AG08395 (cell line): ENCODE measurements at places on chromosomes 11 and 22.

- no peak for DNase-seq
Observed at GRCh38 chr11:86954269-86955110, 705 bp downstream of the FZD4 start.

GRCh38 chr11:102662607-102663006 is 37.5 kb upstream of the MMP20 start:
- DNase-seq: no peak

DNA sequence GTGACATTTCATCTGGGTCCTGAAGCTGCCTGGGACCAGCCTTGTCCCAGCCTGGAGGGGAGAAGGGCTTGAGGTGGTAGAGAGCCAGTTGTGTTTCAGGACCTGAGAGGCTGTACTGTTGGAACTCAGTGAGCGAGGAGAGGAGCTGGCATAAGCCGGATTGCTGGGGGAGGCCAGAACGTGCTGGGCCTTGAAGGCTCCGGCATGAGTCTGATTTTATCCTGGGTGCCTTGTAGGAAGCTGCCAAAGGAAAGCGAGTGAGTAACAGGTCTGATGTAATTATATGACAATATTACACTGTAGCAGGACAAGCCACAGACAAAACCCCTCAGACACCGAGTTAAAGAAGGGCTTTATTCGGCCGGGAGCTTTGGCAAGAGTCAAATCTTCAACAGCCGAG is 17.2 kb downstream of the AP2A2 start:
- peak; percentile 40 for DNase-seq

- DNase-seq: no peak
Observed at GRCh38 chr11:113267493-113267892, 46.9 kb upstream of the TTC12 start.

- no peak for DNase-seq
Observed at GRCh38 chr11:126181939-126182730, 29.3 kb downstream of the RPUSD4 start.

GRCh38 chr11:133896642-133897330 is 51.5 kb upstream of the SPATA19 start:
- no peak for DNase-seq

DNA sequence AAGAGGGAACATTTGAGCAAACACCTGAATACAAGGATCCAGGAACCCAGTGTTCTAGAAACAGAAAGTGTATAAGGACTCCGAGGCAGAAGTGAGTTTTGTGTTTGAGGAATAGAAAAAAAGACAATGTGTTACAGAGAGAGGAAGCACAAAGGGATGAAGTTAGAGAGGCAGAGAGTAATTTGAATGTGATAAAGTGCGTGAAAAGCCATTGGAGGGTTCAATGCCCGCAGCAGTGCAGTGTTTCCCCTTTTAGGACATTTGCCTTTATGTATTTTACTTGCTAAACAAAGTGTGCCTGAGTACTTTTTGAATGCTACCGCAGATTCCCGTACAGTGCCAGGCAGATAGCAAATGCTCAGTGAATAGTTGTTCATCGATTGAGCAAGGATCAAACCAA is 508.5 kb downstream of the RAB38 start:
- no peak for DNase-seq

GRCh38 chr11:46006418-46007070 is 84.1 kb downstream of the LARGE2 start:
- DNase-seq: peak; percentile 72

- peak; percentile 31 for DNase-seq
Observed at GRCh38 chr11:45089676-45090499, 56.6 kb upstream of the PRDM11 start.

- no peak for DNase-seq
Observed at GRCh38 chr22:26409719-26410335, 19.2 kb upstream of the ASPHD2 start.

DNA sequence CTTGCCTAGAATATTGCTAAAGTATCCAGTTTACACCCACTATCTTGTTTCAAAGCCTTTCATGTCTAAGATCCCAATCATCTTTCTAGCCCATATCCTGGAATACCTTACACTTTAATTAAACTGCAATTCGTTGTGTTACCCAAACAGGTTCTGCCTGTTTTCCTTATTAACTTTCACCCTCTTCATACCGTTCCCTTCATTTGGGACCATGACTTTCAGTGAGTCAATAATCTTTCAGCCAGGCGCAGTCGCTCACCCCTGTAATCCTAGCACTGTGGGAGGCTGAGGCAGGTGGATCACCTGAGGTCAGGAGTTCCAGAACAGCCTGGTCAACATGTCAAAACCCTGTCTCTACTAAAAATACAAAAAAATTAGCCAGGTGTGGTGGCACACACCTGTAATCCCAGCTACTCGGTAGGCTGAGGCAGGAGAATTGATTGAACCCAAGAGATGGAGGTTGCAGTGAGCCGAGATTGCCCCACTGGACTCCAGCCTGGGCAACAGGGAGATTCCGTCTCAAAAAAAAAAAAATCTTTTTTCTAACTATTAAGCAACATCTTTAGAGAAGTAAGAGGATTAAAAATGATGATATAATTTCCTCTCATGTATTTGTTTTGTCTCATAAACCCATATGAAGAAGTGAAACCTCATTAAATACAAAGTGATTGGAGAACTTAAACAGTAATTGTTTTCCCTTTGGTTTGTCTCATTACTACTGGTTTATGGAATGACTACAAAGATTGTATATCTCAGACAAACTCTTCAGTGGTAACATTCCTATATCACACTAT is 20.7 kb downstream of the DMC1 start:
- DNase-seq: no peak

GRCh38 chr11:121240650-121241303 is 51.8 kb upstream of the SC5D start:
- peak; percentile 35 for DNase-seq

- DNase-seq: no peak
Observed at GRCh38 chr11:45967506-45967905, 45.0 kb downstream of the LARGE2 start.
